NT2/D1 (cell line): ENCODE measurements at places on chromosomes 5 and 9.

DNA sequence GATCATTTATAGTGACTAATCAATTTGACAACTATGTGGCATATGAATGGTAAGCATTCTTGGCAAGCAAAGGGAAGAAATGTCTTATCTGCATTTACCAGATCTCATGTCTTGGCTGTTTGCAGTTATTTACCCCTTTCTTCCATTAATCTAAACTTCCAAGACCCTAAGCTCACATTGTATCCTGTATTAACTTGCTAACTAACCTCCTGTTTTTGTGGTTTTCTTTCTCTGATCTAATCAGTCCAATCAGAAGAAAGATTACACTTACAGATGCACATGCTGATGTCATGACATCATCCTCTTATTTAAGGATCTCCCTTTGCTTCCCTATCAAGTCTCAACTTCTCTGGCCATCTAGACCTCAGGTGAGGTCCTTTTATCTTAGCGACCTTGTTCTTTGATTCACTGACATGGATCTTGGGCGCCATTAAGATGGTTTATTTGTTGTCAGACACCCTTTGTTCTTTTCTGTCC, 95.5 kb downstream of the F2RL2 start:
- DNase-seq, result no peak

DNA sequence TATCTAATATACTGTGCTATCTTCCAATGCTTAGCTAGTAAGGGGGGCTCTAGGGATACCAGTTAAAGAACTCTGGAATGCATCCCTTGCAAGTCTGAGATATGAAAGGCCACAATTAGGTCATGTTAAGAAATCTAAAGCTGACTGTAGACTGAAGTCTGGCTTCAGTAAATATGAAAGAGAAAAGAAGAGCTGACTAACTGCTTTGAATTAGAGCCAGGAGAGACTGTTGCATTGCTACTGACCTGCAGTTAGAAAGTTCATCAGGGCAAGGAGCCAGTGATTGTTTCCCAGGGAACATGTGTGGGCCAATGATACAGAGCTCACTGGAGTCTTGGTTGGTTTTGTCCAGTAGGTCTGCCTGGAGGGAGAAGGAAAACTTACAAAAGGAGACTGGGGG, 472.1 kb upstream of the TNC start:
- DNase-seq, result no peak

DNA sequence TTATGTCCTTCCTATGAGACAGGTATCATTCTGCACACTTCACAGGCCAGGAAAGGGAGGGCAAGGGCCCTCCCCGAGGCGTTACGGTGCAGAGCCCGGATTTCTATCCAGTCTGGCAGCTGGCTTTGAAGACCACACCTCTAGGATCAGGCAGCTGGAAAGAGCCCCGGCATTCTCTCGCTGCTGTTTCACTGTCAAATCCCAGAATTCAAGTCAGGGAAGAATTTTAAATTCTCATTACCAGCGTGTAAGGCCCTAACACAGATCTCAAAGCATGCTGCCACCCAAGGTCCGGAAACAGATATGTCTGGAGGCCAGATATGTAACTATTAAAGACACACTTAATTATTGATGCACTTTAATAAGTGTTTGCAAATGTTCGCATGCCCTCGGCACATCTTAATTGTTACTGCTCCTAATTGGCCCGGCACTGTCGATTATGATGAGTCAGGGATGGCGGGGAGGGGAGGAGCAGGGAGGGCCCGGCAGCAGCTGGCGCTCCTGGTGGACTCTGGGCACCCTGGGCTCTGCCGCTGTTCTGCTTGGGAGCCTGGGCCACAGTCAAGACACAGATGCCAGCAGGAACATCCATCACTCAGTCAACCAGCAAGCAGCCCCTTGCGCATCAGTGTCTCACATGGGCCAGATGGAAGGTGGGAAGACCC, 76.3 kb upstream of the BARHL1 start:
- no peak for DNase-seq

DNA sequence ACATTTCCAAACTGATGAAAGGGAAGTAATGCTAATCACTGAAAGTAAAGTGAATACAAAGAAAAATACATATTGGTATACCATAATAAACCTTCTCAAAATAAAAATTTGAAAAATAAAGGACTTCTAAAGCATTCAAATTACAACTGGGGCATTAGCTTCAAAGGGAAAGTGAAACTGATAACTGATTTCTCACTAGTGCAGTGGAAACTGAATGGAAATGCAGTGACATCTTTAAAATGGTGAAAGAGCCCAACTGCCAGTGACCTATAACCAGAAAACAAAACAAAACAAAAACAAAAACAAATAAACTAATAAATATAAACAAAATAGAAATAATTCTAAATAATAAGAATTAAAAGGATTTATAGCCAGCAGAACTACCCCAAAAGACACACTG, 297.5 kb upstream of the GRIN3A start:
- DNase-seq, result no peak

- no peak for DNase-seq
These were observed 25.9 kb downstream of the HOMER1 start for GRCh38 chr5:79488058-79488457.

DNA sequence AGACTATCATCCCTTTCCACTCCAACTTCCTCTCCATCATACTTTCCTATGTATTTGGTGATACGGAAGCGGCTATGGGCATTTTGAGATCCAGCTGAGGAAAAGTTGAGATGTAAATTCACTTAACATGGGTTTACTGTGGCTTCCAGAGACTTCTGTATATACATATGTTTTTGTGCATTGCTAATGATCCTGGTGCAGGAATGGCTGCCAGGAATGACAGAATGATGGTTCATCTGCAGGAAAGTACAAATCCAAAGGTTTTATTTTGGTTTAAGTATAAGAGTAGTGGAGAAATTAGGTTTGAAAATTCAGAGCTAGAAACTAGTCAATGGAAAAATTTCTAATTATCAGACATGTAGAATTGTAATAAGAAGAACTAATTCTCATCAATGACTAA, 95.0 kb upstream of the PAM start:
- no peak for DNase-seq

GRCh38 chr9:92558612-92559374, 23.0 kb upstream of the ECM2 start:
- peak; percentile 1 for DNase-seq
